Myometrial cell (primary cell): ENCODE measurements at places on chromosomes 13 and 19. TPM values are rescaled to one million over a fixed set of nuclear protein-coding genes. Genes with fewer than 3 reads are reported as not detected.

The ZNF665 gene
- total RNA-seq = 1.7 and 8.2 TPM in 2 replicates

The PHLDB3 gene
- total RNA-seq = 4.0 and 15.2 TPM in 2 replicates

The INAFM1 gene
- 7.8 and 10.1 TPM in 2 replicates for total RNA-seq

The CD209 gene
- not detected in 2 replicates for total RNA-seq

The SERPINE3 gene
- total RNA-seq = not detected in 2 replicates

The FSTL3 gene
- total RNA-seq = 68.0 and 111 TPM in 2 replicates
